Activated CD4-positive, alpha-beta T cell treated with anti-CD3 and anti-CD28 coated beads, Interleukin-2, amount 50 U/mL, for 48 hours (primary cell): ENCODE measurements at places on chromosomes 7 and 10.

DNA sequence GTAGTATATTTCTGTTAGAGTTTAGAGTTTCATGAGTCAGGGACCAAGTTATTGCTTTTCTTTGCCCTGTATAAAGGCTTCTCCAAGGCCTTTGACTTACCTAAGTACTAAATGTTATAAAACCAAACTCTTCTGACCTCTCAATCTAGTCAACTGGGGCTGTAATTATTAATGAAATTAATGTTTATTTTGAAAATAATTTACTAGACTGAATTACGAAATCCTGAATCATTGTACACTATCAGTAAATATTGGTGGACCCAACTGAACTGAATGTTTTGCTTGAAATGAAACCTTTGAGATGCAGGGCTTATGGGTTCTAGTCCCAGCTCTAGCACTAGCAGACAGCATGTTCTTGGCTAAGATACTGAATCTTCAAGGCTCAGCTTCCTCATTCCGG lies 1.7 kb upstream of the CYP2C9 start:
- DNase-seq: no peak

DNA sequence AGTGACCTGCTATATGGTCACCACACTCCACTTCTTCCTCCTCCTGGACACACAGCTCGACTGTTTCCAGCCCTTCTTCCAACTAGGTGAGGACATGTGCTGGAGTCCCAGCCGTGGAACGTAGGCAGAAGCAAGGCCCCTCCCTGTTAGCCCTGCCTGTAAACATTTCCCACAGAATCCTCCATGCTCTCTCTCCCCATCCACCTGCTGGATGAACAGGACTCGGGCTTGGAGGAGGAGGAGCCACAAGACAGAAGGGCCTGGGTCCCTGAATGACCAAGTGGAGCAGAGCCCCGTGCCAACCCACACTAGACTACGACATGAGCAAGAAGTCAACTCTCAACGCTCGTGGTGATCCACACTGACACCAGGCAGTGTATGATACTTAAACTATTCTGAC lies 9.9 kb downstream of the CNPY1 start:
- DNase-seq: no peak

DNA sequence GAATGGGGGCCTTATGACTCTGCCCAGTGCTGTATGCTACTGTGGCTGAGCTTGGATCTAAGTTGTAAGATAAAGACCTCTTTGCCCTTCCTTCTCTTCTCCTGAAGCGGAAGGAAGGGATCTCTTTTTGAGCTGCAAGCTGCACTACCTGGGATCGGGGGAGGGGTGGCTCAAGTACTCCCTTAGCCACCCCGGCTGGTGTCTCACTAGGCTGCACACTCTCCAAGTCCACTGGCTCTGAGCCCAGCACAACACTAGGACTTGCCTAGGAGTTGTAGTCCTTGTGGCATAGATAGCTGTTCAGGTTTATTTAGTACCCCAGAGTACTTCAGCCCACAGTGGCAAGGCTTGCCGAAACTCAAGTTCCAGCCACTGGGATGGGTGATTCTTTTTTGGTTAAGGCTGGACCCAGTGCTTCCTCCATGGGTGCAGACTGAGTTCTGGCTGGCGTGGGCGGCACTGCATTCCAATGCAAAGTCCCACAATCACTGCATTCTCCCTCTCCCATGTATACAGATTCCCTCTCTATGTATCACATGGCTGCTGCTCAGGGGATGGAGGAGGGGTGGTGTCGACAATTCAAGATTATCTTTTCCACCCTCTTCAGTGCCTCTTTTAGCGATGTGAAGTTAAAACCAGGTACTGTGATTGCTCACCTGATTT lies 76.2 kb upstream of the SLC25A13 start:
- no peak for DNase-seq

- DNase-seq: no peak
Observed at GRCh38 chr10:124226271-124227054, 133.1 kb upstream of the CHST15 start.
